ENCODE measurements at places on chromosomes 2 and 18. TPM values are rescaled to one million over a fixed set of nuclear protein-coding genes. Genes with fewer than 3 reads are reported as not detected.

GRCh38 chr2:2889646-2890045, 488.0 kb downstream of the EIPR1 start:
- no peak for DNase-seq

FBXO15 gene
- total RNA-seq, result 0.90 TPM

DNA sequence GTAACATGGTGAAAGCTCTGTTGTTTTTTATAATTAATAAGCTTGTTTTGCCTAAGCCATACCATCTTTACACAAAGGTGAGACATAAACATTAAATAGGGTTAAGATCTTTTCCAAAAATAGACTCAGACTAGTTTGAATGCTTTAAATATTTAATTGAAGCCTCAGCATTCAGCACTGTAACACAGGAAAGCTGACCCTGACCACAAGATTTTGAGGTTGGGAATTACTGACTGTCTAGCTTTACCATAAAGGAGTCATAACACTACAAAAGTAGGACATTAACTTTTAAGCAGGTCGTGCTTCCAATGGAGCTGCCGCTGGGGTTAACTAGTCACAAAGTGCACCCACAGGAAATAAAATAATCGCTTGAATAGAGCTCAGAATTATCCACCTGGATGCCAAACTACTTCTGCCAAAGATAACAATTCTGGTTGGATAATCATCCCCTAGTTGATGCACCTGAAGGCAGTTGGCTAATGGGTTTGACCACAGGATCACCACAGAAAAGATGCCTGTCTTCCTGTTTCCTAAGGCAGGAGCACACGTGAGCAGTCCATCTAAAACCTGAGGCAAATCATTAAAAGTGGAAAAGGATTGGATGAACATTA, 106.2 kb downstream of the COBLL1 start:
- DNase-seq, result no peak

CENPA gene
- 7.7 TPM for total RNA-seq

GRCh38 chr2:232236200-232236599, 142.4 kb upstream of the ALPP start:
- peak; percentile 19 for DNase-seq

DNA sequence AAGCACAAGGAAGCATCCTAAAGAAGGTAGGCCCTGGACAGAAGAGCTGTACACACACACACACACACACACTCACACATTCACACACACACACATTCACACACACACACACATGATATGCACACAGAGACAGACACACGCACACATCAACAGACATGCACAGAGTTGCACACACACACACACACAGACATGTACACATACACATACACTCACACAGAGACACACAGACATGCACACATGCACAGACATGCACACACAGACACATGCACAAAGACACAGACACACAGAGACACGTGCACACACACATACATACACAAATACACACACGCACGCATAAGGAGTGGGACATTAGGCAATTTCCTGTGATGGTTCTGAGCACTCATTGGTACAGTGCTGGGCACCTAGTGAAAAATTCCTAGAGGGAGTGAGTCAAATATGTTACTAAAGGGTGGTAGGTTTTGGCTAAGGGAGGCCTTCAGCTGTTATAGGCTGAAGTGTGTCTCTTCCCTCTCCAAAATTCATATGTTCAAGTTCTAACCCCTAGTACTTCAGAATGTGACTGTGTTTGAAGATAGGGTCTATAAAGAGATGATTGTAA, 26.4 kb downstream of the THNSL2 start:
- no peak for DNase-seq

DNA sequence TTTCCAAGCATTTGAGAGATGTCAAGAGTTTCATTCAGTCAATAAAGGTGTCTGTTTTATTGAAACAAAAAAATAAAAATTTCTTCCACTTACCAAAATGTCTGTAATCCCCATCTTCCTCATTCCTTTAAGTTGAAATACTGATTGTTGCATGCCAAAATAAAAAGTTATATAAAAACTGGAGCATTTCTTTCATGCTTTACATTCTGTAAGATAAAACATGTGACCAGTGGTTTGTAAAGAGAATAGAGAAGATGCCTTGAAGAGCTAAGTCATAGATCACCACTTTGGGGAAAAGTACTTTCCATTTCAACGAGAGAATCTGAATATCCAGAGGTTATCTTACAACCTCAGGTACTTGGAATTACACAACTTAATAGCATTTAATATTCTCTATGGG, 35.9 kb upstream of the MYO1B start:
- DNase-seq, result peak; percentile 41

DNA sequence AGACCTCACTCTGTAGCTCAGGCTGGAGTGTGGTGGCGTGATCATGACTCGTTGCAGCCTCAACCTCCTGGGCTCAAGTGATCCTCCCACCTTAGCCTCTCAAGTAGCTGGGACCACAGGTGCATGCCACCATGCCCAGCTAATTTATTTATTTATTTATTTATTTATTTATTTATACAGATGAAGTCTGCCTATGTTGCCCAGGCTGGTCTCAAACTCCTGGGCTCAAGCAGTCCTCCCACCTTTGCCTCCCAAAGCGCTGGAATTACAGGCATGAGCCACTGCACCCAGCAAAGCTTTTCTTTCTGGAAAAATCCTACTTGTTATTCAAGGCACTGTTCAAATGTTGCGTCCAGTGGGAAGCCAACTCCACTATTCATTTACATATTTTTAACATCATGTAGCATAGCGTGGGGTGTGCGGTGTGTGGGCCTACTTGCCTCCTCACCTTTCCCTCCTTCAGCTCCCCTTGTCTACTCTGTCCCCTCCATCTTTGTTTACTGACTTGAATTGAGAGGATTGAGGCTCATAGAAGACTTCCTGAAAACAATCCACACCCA, 6.8 kb upstream of the RHOB start:
- no peak for DNase-seq

GRCh38 chr18:69032009-69032408, 234.1 kb downstream of the CCDC102B start:
- DNase-seq, result no peak

DNA sequence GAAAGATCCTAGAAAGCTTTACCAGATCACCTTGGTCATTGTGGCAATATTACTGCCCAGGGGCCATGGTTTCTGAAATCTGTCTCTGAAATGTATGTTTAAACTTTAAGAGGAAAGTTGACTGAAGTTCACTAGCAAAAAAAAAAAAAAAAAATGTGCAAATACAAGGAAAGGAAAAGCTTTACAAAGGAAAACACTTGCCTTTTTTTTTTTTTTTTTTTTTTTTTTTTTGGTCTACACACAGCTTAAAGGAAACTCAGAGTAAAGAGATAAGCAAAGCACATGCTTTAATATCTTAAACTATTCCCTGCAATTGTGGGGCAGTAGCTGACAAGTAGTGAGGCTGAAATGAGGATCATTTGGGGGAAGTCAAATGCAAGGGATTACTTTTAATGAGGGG, 174.2 kb upstream of the EPAS1 start:
- DNase-seq, result no peak

SPP2 gene
- total RNA-seq, result not detected

GRCh38 chr2:199713746-199714145, 137.2 kb downstream of the FTCDNL1 start:
- DNase-seq, result no peak

MEP1B gene
- not detected for total RNA-seq

ANKRD62 gene
- not detected for total RNA-seq

DNA sequence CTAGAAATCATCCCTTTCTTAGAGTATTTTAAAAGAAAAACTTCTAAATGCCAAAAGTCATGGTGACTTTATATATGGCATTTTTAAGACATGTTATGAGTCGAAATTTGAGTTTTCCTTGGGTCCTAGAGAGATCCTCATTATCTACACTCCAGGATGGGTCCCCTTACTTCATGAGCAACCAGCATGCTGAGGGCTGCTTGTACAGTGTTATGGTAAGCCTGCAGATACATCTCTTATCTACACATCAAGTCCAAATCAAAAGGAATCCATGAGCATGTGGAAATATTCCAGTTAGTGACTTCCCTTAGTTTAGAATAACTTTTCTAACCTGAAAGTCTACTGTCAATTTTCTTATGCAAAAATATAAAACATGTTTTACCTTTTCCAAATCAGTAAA, 58.7 kb downstream of the SLC66A3 start:
- no peak for DNase-seq

DNA sequence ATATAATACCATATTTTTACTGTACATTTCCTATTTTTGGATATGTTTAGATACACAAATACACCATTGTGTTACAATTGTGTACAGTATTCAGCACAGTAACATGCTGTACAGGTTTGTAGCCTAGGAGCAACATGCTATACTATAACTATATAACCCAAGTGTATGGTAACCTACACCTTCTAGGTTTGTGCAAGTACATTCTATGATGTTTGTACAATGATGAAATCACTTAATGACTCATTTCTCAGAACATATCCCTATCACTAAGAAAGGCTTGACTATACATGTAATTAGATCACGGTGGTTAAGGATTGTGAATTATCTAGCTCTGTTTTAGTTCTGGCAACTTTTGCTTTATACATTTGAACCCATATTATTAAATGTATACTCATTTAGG, 31.3 kb downstream of the NPHP1 start:
- DNase-seq, result peak; percentile 70

LINC00305 gene
- total RNA-seq, result not detected

DLX1 gene
- 0.36 TPM for total RNA-seq
